ENCODE measurements at places on chromosomes 1 and 21.
A peak's percentile ranks its signal among the peaks of the same experiment; 100 is the strongest.

GRCh38 chr1:2480986-2481364 lies 4.9 kb downstream of the PLCH2 start:
- no peak for DNase-seq

- peak; percentile 34 for DNase-seq
Observed at GRCh38 chr1:99784809-99785255, 18.4 kb upstream of the FRRS1 start.

- DNase-seq = peak; percentile 80
Observed at GRCh38 chr1:16960560-16961296, 19.7 kb downstream of the MFAP2 start.

GRCh38 chr21:15823486-15824150 lies 93.8 kb downstream of the USP25 start:
- no peak for DNase-seq

DNA sequence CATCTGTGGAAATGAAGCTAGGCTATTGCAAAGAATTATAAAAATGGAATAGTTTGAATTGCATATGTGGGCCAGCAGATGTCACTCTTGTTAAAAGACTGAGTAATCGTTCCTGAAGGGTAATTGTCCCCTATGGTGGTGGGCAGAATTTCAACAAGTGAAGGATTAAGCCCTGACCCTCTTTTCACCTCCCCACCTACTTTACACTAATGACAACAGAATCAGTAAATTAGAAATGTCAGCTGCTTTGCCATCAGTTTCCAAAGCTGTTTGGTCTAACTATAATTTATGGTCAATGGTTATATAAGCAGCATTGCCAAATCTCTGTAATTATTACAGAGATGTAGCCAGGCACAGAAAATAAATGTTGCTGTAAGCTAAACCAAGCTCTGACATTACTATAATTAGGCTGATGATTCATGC lies 898.6 kb downstream of the AMY1C start:
- peak; percentile 45 for DNase-seq

- DNase-seq = peak; percentile 7
Observed at GRCh38 chr1:232718928-232719927, 86.0 kb upstream of the MAP10 start.

- no peak for DNase-seq
Observed at GRCh38 chr1:161718559-161719324, 2.6 kb upstream of the FCRLB start.

- DNase-seq = no peak
Observed at GRCh38 chr1:30331415-30332065, 391.8 kb downstream of the MATN1 start.

GRCh38 chr1:8669606-8670335 lies 147.7 kb downstream of the RERE start:
- DNase-seq = peak; percentile 69

GRCh38 chr1:37040773-37041172 lies 6.5 kb upstream of the GRIK3 start:
- no peak for DNase-seq

DNA sequence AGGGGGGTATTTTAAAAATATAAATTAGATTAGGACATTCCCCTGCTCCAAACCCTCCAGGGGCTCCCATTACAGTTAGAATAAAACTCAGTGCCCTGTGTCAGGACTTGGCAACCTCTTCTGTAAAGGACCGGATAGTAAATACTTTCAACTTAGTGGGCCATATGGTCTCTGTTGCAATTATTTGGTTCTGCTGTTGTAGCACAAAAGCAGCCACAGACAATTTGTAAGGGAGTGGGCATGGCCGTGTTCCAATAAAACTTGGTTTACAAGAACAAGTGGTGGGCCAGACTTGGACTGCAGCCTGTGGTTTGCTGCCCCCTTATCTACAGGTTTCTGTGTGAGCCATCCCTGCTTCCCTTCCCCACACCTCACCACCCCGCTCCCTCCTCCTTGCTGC lies 92.0 kb downstream of the ACTL8 start:
- no peak for DNase-seq

DNA sequence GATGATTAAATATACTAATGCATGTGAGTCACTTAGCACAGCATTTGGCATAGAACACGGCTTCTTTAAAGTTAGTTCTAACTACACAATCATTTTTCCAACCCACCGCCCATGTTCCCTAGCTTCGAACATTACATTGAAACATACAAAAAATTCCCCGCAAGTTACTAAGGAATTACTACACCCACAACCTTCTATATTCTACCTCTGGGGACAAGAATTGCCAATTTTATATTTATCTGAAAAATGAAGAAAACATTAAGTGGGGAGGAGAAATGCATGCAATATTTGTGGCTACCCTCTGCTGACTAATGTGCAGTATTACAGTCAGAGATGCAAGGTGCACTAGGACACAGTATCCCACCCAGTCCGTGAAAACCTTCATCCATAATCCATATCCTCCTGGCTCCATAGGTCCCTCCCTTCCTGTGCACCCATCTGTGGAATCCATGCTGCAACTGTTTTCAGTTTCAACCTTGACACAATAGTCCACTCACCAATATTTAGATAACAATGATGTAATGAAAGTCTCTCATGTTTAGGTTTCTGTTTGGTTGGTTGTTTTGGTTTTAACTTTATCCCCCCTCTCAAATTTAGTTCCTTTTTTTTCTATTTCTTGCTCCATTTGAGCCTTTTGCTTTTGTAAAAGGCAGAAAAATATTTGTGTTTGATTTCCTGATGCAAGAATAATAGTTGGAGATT lies 31.6 kb downstream of the RGS5 start:
- peak; percentile 2 for DNase-seq

- DNase-seq = no peak
Observed at GRCh38 chr1:43803646-43804045, 96.3 kb downstream of the ST3GAL3 start.

DNA sequence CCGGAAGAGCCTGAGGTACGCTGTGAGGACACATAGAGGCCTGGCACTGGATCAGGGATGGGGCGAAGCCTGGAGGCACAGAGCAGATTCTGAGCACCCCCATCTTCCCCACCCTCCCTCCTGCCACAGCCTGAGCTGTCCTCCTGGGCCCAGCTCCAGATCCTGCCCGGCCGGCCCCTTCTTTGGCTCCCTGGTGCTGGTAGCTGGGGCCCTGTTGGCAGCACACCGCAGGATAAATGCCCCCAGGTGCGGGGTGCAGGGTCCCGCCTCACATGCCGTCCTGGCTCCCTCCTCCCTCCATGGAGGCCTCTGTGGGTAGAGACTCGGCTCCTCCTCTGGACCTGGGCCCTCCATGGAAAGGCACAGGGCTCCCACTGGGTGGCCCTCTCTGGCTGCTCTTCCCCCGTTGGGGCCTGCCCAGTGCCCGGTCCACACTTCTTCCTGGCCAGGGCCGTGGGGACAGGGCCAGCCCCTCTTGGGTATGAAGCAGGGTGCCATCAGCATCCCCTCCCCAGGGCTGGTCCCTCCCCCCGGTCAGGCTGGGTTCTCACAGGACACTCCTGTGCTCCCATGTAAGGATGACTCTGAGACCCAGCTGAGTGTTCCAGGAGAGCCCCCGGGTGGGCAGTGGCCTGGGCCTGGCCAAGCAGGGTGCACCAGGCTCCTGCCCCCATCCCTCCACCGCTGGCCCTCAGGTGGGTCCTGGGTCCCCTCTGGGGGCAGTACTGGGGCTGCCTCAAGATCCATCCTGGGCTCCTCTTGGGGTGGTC lies 1.1 kb upstream of the OBSCN start:
- no peak for DNase-seq

- no peak for DNase-seq
Observed at GRCh38 chr21:33937146-33937545, 21.5 kb upstream of the ATP5PO start.

DNA sequence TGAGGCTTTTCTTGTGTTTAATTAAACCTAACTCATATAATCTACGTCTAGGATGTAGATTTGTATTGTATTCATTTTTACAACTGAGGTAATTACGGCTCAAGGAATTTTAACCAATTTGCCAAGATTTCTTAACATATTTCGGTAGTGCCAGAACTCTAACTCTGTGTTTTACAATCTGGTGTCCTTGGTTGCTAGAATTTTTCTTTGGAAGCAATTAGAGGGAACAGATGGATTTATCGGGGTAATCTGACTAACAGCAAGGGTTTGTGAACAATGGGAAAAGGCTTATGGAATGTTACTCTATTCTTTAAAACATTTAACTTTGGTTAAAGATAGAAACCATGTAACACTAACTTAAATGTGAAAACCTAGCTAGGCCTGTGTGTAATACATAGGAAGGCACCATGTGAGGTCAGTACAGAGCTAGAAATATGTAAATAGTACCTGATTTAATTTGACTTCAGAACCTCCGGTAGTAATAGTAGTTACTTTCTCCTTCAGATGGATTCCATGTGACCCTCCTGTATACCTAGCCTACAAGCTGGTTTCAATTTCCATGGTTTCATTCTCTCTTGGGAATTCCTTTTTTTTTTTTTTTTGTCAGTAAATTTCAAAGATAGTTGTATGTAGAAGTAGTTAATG lies 1.2 kb downstream of the MTF2 start:
- peak; percentile 84 for DNase-seq

DNA sequence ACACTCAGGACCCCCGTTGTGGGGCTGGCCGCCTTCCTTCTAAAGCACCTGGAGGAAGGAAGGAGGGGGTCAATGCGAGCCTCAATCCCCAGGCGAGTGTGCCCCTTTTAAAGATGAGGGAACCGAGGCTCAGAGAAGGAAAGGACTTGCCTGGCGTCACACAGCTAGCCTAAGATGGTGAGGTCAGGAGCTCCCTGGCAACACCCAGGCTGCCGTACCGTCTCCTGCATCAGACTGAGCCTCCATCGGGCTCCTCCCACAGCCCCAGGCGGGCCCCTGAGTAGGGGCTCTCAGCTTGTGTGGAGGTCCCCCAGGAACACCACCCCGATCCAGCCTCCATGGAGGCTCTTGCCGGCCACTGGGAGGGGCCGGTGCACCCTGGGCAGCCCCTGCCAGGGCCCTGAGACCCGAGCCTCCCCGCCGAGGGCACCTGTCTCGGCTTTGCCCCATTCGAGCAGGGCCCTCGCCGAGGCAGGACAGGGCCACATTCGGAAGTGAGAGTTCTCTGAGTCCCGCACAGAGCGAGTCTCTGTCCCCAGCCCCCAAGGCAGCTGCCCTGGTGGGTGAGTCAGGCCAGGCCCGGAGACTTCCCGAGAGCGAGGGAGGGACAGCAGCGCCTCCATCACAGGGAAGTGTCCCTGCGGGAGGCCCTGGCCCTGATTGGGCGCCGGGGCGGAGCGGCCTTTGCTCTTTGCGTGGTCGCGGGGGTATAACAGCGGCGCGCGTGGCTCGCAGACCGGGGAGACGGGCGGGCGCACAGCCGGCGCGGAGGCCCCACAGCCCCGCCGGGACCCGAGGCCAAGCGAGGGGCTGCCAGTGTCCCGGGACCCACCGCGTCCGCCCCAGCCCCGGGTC lies at the start of gene AIRE:
Gene AIRE, plus strand, starts transcription at position 739 of the 855 bp plus-strand sequence. CDS start 131 bp downstream, outside the sequence.
- peak; percentile 43 for DNase-seq

DNA sequence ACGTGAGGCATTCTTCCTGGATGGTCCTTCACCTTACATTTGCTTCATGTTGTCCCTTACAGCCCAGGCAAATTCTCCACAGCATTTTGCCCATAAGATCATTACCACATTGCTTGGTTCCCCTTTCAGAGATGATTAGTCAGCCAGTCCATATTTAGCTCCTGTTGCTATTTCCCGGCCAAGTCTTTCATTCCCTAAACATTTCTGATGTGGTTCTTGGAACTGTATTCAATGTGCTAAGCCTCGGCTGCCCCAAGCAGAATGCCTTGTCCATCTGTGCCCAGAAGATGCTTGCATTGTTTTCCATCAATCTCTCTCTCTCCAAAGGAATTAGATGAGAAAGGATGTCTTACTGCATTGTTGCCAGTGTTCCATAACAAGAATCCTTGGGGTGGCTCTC lies 420.9 kb upstream of the CAMK1G start:
- no peak for DNase-seq

GRCh38 chr1:58857680-58858673 lies 74.1 kb upstream of the JUN start:
- no peak for DNase-seq

DNA sequence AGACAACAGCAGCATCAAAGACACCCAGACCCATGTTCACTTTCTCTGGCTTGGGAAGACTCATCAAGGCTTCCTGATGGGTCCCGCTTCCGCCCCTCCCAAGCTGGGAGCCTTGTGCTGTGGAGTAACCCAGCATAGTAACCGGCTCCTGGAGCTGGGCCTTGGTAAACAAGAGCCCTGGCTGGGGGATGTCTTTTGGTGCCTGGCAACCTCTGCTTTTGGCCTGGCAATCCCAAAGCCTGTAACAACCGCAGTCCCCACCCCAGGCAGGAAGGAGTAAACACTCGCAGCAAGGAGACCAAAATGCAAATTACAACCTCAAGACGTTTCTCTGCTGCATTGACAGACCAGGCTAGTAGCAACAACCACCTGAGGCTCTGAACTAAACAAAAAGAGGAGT lies 16.9 kb upstream of the THRAP3 start:
- no peak for DNase-seq

DNA sequence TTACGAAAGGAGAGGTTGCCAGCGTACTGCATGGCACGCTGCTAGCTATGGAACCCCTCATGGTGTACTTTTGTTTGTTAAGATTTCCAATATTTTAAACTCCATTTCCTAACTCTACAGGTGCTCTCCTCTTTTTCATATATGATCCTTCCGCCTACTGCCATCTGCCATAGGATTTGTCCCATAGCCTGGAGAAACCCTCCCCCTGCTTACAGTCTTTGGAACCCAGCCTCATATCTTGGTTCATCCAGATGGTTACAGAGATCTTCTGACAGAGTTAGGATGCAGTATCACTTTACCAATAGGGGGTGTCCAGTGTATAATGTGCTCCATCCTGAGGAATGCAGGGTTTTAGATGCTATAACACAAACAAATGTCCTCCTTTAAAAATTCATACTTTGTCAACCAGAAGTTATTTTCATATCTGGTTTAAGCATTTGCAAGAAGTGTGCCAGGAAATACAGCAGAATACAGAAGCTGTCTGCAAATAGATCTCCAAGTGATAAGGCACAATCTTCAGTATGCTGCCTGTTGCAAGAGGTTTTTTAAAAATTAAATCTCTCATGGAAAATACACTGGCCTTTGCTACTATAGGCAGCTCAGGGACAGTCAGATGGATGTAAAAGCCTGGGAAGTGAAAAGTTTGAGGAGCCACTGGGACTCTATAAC lies 377.8 kb downstream of the KCNH1 start:
- DNase-seq = no peak

- no peak for DNase-seq
Observed at GRCh38 chr1:18239671-18240070, 132.1 kb downstream of the IGSF21 start.

DNA sequence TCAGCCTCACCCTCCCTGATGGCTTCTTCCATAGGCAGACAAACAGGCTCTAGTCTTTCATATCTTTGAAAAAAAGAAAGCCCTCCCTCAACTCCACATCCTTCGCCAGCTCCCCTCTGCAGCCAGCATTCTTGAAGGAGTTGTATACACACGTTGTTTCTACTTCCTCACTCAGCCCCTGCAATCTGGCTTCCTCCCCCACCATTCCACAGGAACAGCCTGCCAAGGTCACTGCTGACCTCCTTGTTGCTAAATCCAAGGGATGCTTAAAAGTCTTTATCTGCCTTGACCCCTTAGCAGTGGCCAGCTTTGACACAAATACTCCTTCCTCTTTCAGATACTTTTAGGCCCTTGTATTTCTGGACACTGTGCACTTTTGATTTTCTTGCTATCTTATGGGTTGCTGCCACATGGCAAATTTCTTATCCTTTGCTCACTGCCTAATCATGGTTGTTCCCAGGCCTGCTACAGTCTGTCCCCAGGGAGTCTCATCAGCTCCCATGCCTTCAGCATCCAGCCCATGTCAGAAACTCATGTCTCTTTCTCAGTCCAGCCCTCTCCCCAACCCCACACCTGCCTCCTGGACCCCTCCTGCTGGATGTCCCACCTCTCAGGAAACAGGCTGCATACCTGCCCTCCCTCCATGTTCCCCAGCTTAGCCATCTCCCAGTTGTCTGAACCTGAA lies 8.3 kb downstream of the FAM229A start:
- DNase-seq = no peak
